ENCODE measurements at places on chromosomes 2 and 18. TPM values are rescaled to one million over a fixed set of nuclear protein-coding genes. Genes with fewer than 3 reads are reported as not detected.
A peak's percentile ranks its signal among the peaks of the same experiment; 100 is the strongest.

DNA sequence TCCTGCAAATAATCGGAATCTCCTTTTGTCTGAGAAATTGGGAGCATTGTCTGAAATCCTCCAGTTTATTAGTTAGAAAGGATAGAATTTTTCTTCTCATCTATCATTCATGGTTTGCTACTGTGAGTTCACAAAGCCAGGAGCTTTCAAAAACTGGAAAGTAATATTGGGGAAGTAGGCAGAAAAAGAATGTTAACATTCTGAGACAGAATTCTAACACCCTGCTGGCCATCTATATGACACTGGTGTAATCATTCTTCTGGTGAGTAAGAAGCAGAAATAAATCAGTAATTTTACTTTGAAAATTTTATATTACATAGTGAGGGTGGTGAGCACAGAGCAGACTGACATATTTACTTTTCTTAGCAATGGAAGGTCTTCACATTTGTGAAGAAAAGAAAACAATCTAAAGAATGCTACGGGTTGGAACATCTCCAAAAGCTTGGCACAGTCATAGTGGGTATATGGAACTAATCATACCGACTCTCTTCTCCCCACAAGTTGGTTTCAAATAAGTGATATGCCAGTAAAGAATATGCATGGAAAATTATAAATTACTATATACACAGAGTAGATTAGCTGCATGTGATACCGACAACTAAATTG lies 344.9 kb downstream of the LPIN1 start:
- no peak overlapping the region for H3K4me3 ChIP-seq
- peaks cover 1% of the 10 kb centered on the region for H3K27me3 ChIP-seq

PLEK gene
- 6.0 TPM for total RNA-seq

DNA sequence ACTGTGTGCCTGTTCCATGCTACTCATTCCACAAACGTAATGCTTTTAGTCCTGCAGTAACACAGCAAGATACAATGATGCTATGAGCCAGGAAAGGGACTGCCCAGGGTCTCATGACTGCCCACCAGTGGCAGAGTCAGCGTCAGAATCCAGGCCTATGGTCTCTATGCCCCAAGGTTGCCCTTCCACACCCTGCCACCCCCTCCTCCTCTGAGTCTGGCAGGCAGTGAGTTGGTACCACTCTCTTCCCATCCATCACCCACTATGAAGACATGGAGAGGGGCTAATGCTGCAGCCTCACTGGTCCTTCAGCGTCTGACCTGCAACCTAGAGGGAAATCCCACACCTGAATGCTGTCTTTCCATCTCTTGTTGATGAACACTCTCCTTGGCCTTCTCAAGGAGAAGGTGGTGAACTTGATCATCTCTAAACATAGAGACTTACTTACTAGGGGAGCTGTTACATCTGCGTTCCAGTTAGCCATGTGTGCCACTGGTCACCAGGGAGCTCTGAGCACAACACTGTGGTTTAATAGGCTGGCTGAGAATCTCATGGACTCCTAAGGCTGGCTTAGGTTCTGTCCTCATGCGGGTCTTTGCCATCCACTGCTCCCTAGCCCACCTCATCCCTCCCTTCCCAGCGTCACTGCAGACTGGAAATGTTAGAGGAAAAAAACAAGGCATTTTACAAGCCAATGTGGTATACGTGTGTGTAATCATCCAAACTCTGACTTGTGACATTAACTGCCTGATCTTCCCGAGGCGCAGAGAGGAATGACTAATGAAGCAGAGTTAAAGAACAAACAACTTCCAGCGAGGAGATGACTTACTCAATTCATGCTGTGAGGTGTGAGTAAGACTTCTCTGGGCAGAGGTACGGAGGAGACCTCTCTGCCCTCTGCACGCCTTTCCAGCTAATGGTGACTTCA lies 28.8 kb downstream of the STEAP3 start:
- no peaks in the 10 kb centered on the region for H3K36me3 ChIP-seq
- H3K4me3 ChIP-seq, result no peak overlapping the region
- DNase-seq, result no peak

RASGRP3 gene
- total RNA-seq, result 1.6 TPM

- H3K27me3 ChIP-seq, result peaks cover 20% of the 10 kb centered on the region
- H3K36me3 ChIP-seq, result no peaks in the 10 kb centered on the region
- peaks cover 4% of the 10 kb centered on the region for H3K4me1 ChIP-seq
- no peak overlapping the region for H3K27ac ChIP-seq
- no peak overlapping the region for H3K4me3 ChIP-seq
- DNase-seq, result no peak
Observed at GRCh38 chr18:70463085-70463484, 174.2 kb downstream of the SOCS6 start.

DNA sequence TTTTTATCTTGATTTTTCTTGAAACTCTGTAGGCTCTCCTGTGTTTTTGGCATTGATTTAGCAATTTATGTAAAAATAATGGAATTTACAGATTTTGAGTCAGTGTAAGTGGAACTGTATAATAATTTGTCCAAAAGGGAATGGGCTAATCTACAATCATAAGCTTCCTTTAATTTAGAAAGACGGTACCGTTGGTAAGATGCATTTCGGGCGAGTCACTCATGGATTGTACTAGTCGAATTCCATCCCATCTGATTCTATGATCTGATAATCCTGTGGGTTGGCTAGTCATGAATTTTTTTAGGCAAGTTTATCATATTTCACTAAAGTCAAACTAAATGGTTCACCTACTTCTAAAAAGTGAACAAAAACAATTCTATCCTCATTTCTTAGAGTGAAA lies 133.4 kb downstream of the ZNF407 start:
- no peak overlapping the region for H3K4me3 ChIP-seq
- H3K4me1 ChIP-seq, result peaks cover 2% of the 10 kb centered on the region

DNA sequence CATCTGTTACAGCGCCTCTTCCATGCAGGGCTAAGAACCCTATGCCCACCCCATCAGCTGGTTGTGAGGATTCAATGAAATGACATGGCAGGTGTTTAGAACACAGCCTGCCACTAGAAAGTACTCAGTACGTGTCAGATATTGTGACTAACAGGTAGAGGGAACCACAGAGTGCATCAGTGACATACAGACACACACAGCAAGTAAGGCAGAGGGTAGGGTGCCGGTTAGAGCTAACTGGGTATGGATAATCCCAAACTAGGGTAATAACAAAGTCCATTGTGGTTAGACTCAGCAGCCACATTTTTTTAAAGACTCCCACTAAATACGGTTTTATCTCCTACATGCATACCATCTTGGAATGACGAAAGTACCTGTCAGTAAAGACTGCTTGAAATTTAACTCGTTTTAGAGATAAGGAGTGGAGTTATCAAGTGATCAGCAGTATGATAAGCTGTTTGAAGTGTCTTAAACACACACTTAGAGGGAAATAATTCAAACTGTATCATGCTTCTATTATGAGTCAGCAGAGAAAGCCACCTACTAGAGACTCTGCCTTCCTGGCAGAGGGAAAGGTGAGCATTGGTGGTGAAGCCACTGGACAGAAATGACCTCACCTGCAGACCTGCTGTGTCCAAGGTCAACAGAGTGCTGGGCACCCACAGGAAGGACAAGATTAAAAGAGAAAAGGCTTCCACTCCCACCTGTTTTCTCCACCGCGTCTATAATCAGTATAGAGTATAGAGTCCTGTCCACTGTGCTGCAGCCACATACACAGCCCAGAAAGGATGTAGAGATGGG lies 20.6 kb downstream of the MPPE1 start:
- no peak overlapping the region for H3K27ac ChIP-seq
- no peaks in the 10 kb centered on the region for H3K27me3 ChIP-seq
- peaks cover 19% of the 10 kb centered on the region for H3K36me3 ChIP-seq
- no peak overlapping the region for H3K4me3 ChIP-seq
- H3K4me1 ChIP-seq, result no peaks in the 10 kb centered on the region

DNA sequence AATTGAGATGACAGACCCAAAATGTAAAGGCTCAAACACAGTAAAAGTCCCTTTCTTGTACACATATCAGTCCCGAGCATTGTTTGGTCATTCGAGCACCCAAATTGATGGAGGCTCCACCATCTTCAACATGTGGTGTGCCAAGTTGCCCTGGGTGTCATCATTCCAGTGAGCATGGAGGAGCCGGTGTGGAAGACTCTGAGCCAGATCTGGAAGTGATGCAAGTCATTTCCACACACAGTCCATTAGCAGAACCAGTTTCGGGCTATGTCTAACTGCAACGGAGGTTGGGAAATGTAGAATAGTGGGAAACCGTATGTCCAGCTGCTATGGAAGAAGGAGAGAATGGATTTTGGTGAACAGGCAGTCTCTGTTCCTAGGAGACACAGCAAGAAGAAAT lies 40.9 kb upstream of the BZW1 start:
- H3K4me3 ChIP-seq, result no peak overlapping the region
- DNase-seq, result no peak
- peaks cover 2% of the 10 kb centered on the region for H3K27me3 ChIP-seq
- no peak overlapping the region for H3K27ac ChIP-seq
- H3K36me3 ChIP-seq, result no peaks in the 10 kb centered on the region

- no peaks in the 10 kb centered on the region for H3K4me1 ChIP-seq
- H3K27me3 ChIP-seq, result no peaks in the 10 kb centered on the region
- H3K4me3 ChIP-seq, result no peak overlapping the region
- no peaks in the 10 kb centered on the region for H3K36me3 ChIP-seq
Observed at GRCh38 chr2:21281791-21282514, 158.2 kb downstream of the TDRD15 start.

DNA sequence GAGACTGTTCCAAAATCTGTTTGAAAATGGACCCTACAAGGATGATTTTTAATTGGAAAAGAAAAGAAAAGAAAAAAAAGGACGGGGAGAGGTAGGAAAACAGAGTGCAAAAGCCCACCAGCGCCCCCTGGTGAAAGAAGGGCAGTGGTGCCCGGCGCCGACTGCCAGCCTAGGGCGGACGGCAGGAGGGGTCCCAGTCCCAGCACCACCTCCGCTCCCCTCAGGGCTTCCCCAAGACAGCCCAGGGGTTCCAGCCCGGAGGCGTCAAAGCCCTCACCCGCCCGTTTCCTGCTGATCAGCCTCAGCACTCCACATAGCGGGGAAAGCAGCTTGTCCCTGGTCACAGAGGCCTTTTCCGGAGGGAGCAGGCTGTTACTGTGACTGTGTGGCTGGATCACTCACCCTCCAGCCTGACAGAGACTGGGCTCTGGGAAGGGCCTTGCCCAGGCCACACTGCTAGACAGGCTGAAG lies 213.9 kb downstream of the TFCP2L1 start:
- peaks cover 13% of the 10 kb centered on the region for H3K27me3 ChIP-seq
- no peaks in the 10 kb centered on the region for H3K4me1 ChIP-seq
- H3K4me3 ChIP-seq, result no peak overlapping the region
- peak; percentile 70 for DNase-seq

DNA sequence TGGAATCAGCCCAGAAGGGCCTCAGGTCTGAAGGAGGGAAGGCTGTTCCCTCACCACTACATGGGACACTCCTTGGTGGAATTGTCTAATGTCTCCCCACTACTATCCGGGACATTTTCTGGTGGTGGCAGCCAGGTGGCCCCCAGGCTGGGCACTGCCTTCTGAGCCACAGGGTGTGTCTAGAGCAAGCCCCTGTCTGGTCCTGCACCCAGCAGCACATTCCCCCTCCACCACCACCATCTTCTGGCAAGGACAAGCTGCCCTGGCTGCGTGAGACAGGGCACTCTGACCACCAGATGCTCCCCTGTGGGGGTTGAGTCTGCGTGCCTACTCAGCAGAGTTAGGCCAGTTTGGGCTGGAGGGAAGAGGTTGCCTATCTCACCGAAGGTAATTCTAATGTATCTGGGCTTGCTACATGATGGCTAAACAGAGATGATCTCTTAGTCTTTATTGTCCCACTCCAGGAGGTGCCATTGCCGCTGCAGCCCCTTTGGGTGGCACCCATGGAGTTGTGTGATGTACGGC lies 106.3 kb downstream of the PLB1 start:
- no peak overlapping the region for H3K27ac ChIP-seq
- H3K4me1 ChIP-seq, result peaks cover 2% of the 10 kb centered on the region
- DNase-seq, result no peak
- H3K27me3 ChIP-seq, result no peaks in the 10 kb centered on the region

TNFAIP6 gene
- not detected for total RNA-seq

DNA sequence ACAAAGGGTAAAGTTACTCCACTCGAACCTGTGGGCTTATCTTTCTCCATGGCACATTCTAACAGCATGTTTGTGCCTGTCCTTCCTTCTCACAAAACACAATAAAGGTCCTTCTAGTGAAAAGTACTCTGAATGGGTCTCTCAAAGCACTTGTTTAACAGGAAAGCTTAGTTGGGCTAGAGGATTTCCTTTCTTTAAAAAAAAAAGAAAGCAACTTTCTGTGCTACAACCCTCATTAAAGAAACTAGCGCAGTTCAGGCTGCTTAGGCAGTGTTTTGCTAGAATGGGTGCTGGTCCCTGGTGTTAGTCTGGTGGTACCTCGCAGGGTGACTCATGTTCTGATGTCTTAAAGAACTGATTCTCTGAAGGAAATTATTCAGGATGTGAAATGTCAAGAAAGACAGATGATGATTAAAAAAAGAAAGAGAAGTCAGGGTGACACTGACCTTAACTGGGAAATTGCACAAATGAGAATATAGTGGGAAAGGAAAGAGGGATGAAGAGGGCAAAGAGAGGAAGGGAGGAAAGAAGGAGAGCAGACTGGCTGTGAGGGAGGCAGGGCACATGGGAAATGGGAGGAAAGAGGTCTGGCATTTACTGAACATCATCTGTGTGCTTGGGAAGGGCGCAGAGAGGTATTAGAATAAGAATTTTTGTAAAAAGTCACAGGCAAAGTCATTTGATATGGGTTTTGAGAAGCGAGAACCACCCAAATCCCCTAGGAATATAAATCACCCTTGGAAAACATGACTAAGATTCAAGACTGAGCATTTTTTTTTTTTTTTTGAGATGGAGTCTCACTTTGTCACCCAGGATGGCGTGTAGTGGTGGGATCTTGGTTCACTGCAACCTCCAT lies 74.9 kb downstream of the ATP8B1 start:
- peak; percentile 5 for DNase-seq
- no peaks in the 10 kb centered on the region for H3K27me3 ChIP-seq
- H3K27ac ChIP-seq, result no peak overlapping the region
- peaks cover 8% of the 10 kb centered on the region for H3K36me3 ChIP-seq

GRCh38 chr2:54483426-54483825 lies 27.3 kb downstream of the SPTBN1 start:
- no peaks in the 10 kb centered on the region for H3K4me1 ChIP-seq
- H3K27ac ChIP-seq, result no peak overlapping the region
- no peak for DNase-seq
- no peak overlapping the region for H3K4me3 ChIP-seq

- peak overlapping the region; percentile 27 for H3K4me3 ChIP-seq
- H3K27ac ChIP-seq, result no peak overlapping the region
- H3K36me3 ChIP-seq, result no peaks in the 10 kb centered on the region
- DNase-seq, result peak; percentile 27
- H3K27me3 ChIP-seq, result no peaks in the 10 kb centered on the region
Observed at GRCh38 chr2:230124757-230125431, 56.2 kb upstream of the SLC16A14 start.

GRCh38 chr2:120758181-120759144 lies 22.8 kb downstream of the GLI2 start:
- no peak overlapping the region for H3K27ac ChIP-seq
- DNase-seq, result no peak
- H3K4me1 ChIP-seq, result no peaks in the 10 kb centered on the region
- no peaks in the 10 kb centered on the region for H3K36me3 ChIP-seq

GRCh38 chr2:224433442-224433841 lies 31.5 kb upstream of the FAM124B start:
- H3K4me3 ChIP-seq, result no peak overlapping the region
- H3K27ac ChIP-seq, result no peak overlapping the region
- H3K27me3 ChIP-seq, result peaks cover 6% of the 10 kb centered on the region
- peaks cover 5% of the 10 kb centered on the region for H3K4me1 ChIP-seq
- no peak for DNase-seq
- H3K36me3 ChIP-seq, result no peaks in the 10 kb centered on the region

EMILIN2 gene
- total RNA-seq, result 19.4 TPM
